ENCODE measurements at places on chromosomes 6 and 20.

- DNase-seq = no peak
Measured at GRCh38 chr6:152124429-152125074, 317.1 kb downstream of the ESR1 start.

DNA sequence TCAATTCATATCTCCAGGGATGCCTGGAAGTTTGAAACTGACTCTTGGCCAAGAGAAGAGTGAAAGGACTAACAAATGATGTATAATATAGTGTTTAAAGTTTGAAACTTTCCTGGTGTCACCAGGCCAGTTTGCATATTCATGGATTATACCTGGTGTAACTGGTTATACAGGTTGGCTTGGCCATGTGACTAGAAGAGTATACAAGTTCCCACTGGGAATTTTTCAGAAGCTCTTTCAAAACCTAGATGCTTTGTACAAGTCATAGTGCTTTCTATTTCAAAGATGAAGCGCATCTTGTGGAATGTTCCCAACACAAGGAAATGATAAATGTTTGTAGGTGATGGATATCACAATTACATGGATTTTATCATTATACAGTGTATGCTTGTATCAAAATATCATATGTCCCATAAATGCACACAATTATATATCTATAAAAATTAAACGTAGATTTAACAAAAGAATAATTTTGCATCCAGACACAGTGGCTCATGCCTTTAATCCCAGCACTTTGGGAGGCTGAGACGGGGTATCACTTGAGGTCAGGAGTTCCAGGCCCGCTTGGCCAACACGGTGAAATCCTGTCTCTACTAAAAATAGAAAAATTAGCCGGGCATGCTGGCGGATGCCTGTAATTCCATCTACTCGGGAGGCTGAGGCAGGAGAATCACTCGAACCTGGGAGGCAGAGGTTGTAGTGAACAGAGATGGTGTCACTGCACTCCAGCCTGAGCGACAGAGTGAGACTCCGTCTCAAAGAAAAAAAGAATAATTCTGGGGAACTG lies 1420.2 kb downstream of the GRIK2 start:
- DNase-seq = no peak

GRCh38 chr6:163147994-163148393 lies 266.5 kb upstream of the QKI start:
- no peak for DNase-seq

DNA sequence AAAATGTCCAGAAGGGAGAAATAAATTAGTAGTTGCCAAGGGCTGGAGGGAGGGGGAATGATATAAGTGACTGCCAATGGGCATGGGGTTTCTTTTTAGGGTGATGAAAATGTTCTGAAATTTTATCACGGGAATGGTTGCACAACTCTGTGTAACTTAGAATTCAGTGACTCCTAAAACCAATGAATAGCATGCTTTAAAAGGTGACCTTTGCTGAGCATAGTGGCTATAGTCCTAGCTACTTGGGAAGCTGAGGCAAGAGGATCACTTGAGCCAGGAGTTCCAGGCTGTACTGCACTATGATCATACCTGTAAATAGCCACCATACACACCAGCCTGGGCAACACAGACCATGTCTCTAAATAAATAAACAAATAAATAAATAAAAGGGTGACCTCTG lies 109.0 kb downstream of the ATG5 start:
- no peak for DNase-seq

GRCh38 chr6:24188578-24189080 lies 62.6 kb downstream of the NRSN1 start:
- DNase-seq = no peak

- no peak for DNase-seq
Measured at GRCh38 chr20:1820138-1821079, 74.8 kb upstream of the SIRPA start.

- DNase-seq = no peak
Measured at GRCh38 chr6:8047541-8048292, 16.5 kb downstream of the BLOC1S5 start.

DNA sequence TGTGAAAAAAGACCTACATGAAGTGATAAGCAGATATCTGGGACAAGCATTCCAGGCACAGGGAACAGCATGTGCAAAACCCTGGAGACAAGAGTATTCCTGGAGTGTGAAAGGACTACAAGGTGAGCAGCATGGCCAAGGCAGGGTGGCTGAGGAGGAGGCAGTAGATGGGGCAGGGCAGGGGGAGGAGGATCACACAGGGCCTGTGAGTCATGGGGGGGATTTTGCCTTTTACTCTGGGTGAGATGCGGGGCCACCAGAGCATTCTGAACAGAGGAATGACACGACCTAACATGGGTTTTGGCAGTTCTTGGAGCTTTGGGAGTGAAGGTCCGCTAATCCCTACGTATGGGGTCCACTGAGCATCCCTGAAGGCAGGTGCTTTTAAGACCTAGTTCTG lies 69.8 kb upstream of the CCN6 start:
- no peak for DNase-seq

DNA sequence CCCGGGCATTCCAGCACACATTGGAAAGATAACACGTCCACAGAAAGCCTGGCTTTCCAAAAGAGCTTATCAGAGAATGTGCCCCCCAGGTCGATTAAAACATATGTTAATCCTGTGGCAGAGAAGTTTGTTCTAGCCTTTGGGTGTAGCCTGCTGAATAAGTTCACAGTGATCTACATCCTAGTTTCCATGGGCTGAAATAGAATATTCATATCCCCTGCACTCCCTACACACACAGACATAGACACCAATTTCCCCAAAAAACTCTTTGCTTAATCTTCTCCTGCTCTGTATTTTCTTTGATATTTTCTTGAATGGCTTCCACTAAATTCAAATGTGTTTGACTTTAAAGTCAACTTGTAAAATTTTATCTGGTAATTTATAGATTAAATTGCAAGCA lies 1.6 kb downstream of the LPA start:
- no peak for DNase-seq

DNA sequence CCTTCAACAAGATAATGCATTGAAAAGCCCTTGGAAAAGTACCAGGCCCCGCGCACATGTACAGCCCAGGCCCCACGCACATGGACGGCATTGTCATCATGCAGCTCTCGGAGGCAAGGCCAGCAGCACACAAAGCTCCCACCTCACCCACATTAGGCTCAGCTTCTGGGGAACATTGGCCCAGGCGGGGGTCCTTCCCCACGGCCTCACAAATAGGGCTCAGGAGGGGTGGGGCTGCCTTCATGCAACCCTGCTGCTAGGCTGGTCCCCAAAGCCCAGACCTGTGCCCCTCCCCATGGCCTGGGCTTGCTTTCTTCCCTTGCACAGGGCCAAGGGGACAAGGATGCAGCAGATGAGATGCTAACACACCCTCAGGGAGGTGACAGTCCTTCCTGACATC lies 26.7 kb downstream of the NPEPL1 start:
- DNase-seq = peak; percentile 9

Measured in lower leg skin (tissue), 4 donors.